Omental fat pad (tissue), 4 donors: ENCODE measurements at places on chromosomes 13 and 19. TPM values are rescaled to one million over a fixed set of nuclear protein-coding genes. Genes with fewer than 3 reads are reported as not detected.

Gene ZNF578
- total RNA-seq = 2.9 TPM

Gene PDE4C
- total RNA-seq = 0.63 TPM

Gene FCGBP
- 12.5 TPM for total RNA-seq

Gene TBXA2R
- 1.3 TPM for total RNA-seq

Gene EDDM13
- total RNA-seq = not detected

Gene COL4A1
- 923 TPM for total RNA-seq

Gene OR7A17
- total RNA-seq = not detected

Gene ZNF443
- 6.5 TPM for total RNA-seq

Gene CTU1
- total RNA-seq = 10.2 TPM
